Femur (tissue), 1 donor: ENCODE measurements at places on chromosomes 6 and 20.

- no peak for DNase-seq
Measured at GRCh38 chr6:25447570-25447929, 168.4 kb downstream of the CARMIL1 start.

- no peak for DNase-seq
Measured at GRCh38 chr20:219290-220115, 7.6 kb upstream of the DEFB129 start.

DNA sequence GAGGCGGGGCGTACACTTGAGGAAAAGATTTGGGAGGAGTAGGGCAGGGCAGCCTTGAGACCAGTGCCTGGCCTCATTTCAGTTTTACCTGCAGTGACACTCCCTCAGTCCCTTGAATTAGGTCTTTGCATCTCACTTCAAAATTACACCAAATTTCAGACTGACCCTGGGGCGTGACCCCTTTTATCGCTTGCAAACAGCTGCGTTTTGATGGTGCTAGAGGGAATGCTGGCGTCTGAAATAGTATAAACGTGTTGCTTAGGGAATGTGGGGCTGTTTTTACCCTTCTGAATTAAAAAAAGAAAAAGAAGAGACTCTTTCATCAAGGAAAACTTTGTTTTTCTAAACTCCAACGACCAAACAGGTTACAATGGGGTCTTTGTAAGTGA, 21.0 kb downstream of the COL9A1 start:
- no peak for DNase-seq

DNA sequence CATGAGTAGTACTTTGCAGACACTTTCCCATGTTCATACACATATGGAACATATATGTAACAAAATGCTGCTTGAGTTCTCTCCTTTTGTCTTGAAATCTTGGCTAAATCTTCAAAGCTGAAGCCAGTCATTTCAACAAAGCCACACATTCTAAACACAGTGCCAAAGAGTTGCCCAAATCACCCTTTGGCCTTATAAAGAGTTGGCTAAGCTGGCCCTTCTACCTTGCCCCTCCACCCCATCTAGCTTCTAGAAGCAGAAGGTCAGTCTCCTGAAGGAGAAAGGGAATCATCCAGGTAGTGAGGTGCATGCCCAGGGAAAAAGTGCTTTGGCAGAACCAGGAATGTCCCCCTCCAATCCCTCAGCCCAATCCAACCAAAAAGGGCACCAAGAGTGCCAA, 58.3 kb downstream of the ALDH8A1 start:
- no peak for DNase-seq

DNA sequence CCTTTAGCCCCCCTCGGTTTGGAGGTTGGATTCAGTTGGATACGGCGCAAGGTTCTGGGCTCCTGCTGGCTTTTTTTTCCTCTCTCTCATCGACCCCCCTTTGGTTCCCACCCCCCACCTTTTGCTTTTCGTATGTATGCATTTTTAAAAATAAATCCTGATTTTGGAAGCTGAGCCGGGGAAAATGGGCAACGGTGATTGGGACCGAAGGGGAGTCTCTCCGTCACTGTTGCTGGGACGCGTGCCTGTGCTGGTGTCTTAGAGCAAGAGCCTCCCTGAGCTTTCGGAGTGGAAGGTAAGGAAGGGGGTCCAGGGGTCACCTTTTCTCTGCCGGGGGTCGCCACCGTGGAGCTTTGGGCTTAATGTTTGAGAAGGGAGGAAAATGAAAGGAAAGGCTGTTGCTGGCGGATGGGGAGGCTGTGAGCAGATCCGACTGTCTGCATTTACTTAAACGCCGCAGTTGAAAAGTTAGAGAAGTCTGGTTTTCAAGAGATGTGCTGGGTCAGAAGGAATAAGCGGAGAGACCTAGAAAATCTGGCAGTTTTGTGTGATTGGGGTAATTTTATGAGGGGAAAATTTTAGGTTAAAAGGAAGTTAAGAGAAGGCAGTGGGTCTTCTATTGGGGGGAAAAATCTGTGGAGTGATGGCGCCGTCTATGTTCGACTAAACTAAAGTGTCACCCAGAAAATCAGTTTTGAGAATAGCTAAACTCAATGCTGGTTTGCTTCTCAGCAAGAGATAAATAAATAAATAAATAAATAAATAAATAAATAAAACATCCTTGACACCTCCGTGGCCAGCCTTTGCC, 828 bp downstream of the ADGRB3 start:
- peak; percentile 52 for DNase-seq

- DNase-seq: peak; percentile 87
Measured at GRCh38 chr20:11917663-11918062, at the start of gene BTBD3. Gene BTBD3, plus strand, starts transcription at chr20:11917893. Its CDS starts 383 bp downstream, at chr20:11918276.

DNA sequence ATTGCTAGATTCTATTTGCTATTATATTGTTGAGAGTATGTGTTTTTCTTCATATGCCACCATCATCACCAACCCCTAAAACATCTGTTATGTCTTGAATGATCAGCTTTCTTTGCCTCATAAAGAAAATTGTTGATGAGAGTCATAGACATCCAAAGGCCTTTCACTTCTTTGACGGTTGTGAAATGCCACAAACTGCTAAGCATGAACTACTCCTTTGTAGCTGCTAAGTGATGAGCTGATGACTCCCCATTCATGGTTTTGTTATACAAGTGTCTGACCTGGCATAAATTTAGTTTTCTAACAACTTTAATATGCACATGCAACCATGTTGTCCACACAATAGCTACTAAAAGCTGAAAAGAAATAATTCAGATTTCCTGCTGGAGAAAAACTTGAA, 684 bp upstream of the MED23 start:
- DNase-seq: no peak

DNA sequence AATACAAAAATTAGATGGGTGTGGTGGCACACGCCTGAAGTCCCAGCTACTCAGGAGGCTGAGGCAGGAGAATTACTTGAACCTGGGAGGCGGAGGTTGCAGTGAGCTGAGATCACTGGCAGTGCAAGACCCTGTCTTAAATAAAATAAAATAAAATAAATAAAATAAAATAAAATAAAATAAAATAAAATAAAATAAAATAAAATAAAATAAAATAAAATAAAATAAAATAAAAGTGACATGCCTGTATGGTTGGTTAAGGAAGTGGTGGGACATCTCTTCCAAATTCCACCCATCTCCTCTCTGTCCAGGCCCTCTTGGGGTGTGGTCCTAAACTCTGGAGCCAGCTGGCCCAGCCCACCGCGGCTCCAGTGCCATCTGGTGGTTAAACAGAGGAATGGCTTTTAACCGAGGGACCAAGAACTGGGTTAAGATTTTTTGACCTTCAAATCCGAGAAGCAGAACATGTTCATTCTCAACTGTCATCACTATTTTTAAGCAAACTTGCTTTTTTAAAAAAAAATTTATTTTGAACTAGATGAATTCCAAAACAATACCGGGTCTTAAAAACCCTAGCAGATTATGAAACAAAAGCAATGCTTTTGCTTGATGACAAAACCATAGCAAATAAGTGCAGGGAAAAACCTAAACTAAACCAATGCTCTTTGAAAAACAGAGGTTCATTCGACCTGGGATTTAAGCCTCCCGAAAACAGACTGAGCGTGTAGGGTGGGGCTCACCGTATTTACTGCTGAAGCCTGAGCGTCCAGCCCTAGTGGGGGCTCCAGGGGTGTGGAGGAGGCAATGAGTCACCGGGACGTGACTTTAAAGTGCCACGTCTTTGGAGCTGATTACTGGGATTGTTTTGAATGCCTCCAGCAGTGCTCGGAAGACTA, 68.8 kb downstream of the CDC5L start:
- DNase-seq: no peak

- peak; percentile 44 for DNase-seq
Measured at GRCh38 chr6:113690281-113691259, 166.6 kb upstream of the MARCKS start.
